CD8-positive, alpha-beta memory T cell (primary cell): ENCODE measurements at places on chromosomes 13 and 19.

DNA sequence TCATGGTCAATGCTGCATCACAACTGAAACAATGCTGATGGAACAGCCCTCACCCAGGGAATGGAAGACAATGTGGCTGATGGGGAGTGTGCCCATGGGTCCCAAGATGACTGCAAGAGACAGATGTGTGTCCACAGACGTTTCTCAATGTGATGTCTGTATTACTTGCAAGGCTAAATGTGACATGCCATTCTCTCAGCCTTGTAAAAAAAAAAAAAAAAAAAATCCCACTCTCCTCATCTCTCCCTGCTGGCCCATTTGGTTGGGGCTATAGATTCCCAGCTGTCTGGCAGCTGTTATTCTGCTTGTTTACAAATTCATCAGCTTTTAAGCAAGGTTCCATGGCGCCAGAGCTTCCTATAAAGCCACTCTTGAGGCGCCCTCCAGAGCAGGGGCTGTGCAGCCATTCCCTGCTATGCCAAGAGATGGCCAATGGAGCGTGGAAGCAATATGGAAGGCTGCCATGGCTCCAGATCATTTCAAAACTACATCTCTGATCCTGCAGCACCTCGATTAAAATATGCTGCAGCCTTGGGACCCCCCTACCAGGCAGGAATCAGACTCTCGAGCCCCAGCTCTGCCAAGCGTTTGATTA is 294.8 kb downstream of the FOXO1 start:
- DNase-seq = no peak

DNA sequence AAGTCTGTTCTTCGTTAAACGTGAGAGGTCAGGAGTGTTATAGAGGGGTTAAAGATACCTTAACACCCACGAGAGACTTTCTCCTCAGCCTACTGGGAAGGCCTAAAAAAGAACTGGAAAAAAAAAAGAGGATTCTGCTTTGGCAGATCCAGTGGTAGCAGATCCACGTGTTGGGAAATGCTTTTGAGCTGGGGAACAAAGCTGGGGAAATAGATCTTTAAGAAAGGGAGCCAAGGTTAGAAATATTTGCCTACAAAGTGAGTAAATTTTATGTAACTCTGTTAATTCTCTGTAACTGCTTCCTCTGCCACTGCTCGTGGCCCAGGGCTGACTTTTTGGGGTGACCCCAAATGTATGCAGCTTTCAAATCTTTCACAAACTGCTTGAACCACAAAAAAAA is 11.7 kb downstream of the RFX2 start:
- no peak for DNase-seq

DNA sequence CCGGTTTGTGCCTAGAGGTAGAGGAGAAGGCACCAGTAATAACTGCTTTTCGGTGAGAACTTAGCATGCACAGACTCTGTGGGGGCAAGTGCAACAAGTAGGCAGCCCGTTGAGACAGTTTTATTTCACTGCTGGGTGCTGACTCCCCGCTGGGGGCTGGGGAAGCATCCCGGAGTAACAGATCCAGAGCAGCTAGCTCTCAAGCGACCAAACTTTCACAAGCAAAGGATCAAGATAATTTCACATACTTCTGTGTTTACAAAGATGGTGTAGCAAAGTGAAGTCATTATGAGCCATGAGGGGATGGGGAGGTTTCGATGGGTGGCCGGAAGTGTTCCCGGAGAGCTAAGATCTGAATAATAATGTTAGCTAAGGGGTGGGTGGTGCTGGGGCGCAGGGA is 2.8 kb downstream of the NACC1 start:
- DNase-seq = no peak

DNA sequence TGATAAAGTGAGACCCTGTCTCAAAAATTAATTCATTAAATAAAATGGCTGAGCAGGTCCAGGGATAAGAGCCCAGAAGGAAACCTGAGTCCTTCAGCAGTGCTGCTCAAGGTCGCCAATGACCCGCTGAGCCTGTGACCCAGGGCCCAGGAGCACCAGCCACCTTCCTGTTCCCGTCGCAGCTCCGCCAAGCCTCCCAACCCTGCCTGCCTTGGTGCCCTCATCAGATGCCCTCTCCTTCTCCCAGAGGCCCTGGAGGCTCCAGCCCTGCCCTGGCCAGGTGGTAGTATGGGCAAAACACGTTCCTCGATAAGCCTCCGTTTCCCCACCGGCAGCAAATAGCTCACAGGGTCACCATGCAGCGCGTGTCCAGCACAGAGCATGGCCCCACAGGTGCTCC is 2.6 kb downstream of the REXO1 start:
- no peak for DNase-seq

GRCh38 chr19:12833738-12834565 is 427 bp downstream of the RTBDN start:
- DNase-seq = peak; percentile 44

- no peak for DNase-seq
Measured at GRCh38 chr13:20405691-20406090, 120.0 kb downstream of the CRYL1 start.

GRCh38 chr13:64640002-64640401 is 2590.1 kb downstream of the PCDH9 start:
- DNase-seq = no peak

- DNase-seq = no peak
Measured at GRCh38 chr19:4456476-4456842, 1.1 kb downstream of the UBXN6 start.

GRCh38 chr13:90197722-90198121 is 1149.8 kb upstream of the MIR17HG start:
- no peak for DNase-seq

DNA sequence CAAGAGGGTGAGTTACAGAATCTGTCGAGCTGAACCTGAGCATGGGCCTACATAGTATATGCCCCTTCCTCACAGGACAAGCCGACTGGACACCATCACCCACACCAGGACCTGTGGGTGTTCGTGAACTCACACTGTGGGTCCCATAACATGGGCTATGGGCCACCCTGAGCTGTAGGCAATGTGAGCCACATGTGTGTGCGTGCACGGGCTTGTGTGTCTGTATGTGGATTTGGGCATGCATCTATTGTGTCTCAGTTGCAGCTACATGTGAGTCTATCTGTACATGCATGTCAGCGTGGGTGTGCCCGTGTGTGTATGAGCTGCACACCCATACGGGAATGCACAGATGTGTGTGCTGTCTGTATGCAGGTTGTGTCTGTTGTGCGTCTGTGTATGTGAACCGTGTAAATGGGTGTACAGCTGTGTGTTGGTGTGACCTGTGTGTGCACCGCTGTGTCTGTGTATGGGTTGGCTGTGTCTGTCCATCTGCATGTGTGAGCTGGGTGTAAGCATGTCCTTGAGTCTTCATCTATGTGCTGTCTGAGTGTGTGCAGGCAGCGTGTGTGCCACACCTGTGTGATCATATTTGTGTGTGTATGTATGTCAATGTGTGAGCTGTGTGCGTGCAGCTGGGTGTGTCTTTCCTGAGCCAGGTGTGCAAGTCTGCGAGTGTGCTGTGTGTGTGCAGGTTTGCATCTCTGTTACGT is 1.7 kb downstream of the NOTCH3 start:
- no peak for DNase-seq

DNA sequence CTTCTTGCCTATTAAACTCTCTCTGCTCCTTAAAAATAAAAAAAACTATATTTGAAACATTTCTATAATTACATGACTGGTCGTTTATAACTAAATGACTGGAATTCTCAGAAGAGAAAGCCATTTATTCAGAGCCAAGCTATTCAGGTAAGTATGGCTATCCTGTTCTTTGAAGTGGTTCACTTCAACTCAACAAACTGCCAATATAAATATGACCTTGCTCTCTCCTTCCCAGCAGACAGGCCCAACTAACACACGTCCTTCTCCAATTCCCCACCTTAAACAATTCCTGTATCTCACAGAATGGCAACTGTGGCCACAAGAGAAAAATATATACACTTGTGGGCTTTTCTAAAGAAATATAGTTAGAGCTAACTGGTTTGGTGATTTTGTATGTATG is 153.9 kb downstream of the MIPEP start:
- DNase-seq = no peak

DNA sequence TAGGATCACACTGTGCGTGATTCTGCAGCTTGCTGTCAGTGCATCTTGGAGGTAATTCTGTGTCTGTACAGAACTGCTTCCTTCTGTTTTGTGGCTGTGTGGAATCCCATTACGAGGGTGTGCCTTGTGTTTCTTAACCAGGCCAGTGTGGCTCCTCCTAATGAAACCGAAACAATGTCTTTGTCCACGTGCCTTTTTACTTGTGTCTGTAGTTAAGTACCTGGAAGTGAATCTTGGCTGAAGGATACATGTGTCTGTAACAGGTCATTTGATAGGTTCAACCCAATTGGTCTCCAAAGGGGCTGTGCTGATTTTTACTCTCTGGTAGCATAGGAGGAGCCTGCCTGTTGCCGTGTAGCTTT is 13.1 kb downstream of the NOP53 start:
- DNase-seq = no peak

DNA sequence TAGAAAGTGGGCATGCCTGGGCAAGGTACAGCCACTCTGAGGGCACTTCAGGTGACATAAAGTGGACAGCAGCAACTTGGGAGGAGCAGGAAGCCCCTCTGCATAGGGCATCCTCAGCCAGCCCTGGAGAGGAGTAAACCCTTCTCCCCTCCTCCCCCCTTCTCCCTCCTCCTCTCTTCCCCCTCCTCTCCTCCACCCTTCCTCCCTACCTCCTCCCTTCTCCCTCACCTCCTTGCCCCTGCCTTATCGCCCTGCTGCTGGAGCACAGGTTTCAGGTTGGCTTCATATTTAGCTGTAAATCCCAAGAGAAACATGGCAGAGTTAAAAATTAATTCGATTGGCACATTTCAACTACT is 30.5 kb upstream of the ATP12A start:
- DNase-seq = no peak

DNA sequence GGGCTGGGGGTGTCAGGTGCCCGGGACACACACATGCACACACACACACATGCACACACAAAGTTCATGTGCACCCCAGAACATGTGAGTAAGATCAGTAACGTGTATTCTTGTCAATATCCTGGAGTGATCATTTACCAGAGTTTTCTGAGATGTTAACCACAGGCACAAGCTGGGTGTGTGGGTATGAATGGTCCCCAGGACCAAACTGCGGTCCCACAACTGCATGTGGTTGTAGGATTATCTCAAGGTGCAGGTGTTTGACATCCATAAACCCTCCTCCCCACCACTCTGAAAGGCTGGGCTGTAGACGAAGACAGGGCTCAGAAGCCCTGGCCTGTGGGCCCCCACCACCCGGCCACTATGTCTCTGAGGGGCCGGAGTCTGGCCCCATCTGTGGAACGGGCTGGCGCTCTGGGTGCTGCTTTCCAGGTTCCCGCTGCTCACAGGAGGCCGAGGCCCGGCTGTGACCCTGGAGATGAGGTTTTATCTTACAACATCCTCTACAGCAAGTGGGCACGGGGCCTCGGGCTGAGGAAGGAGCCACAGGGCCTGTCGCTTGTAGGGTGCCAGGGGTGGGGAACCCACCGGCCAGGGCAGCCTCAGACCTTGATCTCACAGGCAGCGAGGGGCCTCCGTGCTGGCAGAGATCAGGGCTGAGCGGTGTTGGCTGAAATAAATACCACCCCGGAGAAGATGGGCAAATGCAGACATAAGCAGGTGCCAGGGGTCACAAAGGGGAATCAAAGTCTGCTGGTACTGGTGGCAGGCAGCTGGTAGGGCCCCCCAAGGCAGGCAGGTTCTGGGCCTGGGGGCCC is 4.3 kb downstream of the F2RL3 start:
- no peak for DNase-seq

- DNase-seq = no peak
Measured at GRCh38 chr13:77503398-77503797, 32.1 kb upstream of the SCEL start.

DNA sequence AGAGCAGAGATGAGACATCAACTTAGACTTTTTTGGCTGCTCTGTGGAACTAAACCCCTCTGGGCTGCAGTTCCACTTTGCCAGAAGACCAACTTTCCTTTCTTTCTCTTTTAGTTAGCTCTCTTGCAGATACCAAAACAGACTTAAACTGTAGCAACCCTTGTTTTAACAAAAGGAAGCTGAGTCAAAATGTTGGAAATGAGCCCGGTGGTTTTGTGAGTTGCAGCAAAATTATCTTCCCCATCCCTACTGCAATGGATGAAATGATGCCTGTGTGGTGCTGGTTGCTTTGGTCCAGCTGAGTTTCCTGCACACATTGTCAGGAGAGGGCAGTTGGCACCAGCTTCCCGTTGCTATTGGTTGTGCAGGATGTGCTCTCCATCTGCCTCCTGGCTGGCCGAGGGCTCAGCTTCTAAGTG is 115.3 kb downstream of the LRCH1 start:
- no peak for DNase-seq

- no peak for DNase-seq
Measured at GRCh38 chr19:47056411-47056810, 8.0 kb upstream of the TMEM160 start.

- DNase-seq = no peak
Measured at GRCh38 chr13:75855216-75855615, 219.1 kb downstream of the LMO7 start.

GRCh38 chr19:18737337-18737953 is 53.7 kb downstream of the COMP start:
- DNase-seq = no peak

DNA sequence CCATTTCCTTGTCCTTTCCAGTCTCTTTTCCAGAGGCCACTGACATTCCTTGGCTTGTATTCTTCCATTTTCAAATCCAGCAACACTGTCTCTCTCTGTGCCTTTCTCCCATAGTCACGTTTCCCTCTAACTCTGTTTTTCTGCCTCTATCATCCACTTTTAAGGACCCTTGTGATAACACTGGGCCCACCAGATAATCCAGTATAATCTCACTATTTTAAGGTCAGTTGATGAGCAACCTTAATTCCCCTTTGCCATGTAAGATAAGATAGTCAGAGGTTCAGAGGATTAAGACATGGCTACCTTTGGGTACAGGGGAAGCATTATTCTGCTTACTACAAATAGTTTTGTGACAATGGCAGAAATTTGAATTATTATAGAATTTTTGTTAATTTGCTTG is 45.7 kb upstream of the N4BP2L1 start:
- DNase-seq = no peak

DNA sequence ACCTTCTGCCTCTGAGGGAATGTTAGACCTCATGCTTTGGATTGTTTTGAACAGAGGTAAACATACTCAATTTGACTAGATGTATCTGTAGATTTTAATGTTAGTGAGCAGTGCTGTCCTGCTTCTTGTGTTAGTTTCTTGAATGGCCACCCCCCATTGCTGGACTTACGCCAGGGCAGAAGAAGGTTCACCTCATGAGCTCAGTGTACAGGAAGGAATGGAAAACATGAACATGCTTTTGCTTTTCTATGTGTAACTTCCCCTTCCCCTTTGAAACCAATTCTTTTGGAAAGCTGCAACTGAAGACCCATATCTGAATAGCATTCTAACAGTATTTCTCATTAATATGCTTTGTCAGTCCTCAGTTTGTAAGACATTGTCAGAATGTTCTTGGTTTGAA is 32.3 kb downstream of the WASF3 start:
- no peak for DNase-seq

- DNase-seq = no peak
Measured at GRCh38 chr13:52903320-52903719, 54.9 kb upstream of the PCDH8 start.

- no peak for DNase-seq
Measured at GRCh38 chr13:98013241-98013640, 59.8 kb downstream of the IPO5 start.
